ENCODE measurements at places on chromosomes 6 and 20.
A peak's percentile ranks its signal among the peaks of the same experiment; 100 is the strongest.

DNA sequence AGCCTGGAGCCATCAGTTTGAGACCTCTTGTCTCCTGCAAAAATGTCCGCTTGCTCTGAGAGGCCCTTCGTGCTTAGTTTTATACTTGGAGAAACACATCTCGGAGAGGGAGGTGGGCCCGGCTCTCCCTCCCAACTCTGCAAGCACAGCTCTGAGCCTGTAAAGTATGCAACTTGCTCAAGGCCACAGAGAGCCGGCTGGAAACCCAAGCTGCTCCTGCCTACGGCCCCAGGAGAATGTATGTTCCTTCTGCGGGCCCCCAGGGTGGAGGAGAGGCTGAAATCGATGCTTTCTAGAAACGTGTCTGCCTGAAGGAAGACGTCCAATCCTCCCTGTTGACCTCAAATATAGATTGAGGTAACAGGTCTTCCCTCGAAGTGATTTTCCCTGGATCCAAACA is 205.4 kb downstream of the PREX1 start:
- no peak for DNase-seq

- no peak for DNase-seq
Observed at GRCh38 chr20:23867152-23867776, 12.3 kb downstream of the CST5 start.

DNA sequence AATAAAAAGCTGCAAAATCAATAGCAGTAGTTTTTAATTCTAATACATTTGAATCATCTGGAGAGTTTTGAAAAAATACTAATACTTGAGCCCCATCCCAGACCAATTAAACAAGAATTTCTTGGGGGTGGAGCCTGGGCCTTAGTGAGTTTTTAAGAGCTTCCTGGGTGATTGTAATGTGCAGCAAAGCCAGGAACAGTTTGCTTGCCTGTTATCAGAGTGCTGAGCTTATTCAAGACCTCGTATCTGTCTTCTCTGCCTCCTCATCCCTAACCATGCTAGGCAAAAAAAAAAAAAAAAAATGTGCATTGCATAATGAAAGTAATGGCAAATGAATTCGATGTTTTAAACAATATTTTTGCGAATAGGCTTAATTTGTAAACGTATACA is 36.4 kb upstream of the MYB start:
- no peak for DNase-seq

DNA sequence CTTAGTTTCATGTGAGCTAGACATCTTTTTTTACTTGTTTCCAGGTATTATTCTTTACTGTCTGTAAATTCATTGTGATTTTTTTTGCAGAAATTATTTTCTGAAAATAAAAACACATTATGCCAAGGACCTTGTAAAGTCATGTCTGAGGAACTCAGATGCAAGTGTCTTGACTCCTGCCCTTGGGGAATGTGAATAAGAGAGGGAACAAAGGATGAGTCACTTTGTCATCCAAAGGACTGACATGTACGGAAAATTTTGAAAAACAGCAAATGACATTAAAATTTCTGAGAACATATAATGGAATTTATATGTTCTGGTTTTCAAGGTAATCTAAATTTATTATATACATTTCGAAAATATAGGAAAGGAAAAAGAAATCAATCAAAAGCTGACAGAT is 660.4 kb downstream of the CD109 start:
- DNase-seq, result no peak

- DNase-seq, result no peak
Observed at GRCh38 chr20:22507240-22507961, 77.0 kb downstream of the FOXA2 start.

- DNase-seq, result no peak
Observed at GRCh38 chr6:105783333-105783935, 302.7 kb upstream of the PRDM1 start.

GRCh38 chr6:151242420-151242861 is 2.7 kb downstream of the AKAP12 start:
- no peak for DNase-seq

GRCh38 chr6:6483733-6484132 is 104.8 kb upstream of the LY86 start:
- no peak for DNase-seq

DNA sequence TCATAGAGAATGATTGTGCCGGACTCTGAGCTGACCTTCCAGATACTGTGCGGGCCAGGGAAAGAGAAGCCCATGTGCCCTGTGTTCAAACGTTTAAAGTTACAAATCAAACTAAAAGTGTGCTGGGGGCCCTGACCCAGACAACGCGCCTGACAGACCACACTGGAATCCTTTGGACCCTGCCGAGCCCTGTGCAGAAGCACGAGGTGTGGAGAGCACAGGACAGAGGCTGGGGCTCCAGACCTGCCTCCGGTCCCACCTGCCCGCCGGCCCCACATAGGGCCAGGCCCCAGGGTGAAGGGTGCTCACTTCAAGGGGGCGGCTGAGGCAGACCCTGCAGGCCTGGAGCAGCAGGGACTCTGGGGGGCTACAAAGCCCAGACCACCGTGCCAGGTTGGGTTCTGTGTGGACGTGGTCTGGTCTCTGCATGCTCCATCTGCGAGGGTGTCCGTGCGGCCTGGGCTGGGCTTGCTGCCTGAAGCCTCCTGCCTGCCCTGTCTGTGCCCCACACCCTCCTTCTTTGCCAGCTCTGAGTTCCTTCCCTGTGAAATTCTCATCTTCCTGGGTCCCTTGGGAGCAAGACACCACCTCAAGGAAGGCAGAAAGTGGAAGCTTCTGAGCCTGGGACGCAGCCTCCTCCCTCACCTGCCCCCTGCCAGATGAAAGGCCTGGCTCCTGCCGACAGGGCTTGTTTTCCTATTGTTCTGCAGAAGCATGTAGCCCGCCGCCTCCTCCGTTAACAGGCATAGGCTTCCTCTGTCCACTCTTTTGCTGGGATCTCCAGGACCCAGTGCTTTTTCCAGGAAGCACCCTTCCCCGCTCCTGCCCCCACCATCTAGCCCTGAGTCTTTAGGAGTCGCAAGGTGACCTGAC is 186.2 kb downstream of the ERMARD start:
- DNase-seq, result no peak

- DNase-seq, result peak; percentile 67
Observed at GRCh38 chr20:33561692-33562601, 72.1 kb downstream of the CBFA2T2 start.

- no peak for DNase-seq
Observed at GRCh38 chr6:38272222-38272621, 367.5 kb downstream of the BTBD9 start.

DNA sequence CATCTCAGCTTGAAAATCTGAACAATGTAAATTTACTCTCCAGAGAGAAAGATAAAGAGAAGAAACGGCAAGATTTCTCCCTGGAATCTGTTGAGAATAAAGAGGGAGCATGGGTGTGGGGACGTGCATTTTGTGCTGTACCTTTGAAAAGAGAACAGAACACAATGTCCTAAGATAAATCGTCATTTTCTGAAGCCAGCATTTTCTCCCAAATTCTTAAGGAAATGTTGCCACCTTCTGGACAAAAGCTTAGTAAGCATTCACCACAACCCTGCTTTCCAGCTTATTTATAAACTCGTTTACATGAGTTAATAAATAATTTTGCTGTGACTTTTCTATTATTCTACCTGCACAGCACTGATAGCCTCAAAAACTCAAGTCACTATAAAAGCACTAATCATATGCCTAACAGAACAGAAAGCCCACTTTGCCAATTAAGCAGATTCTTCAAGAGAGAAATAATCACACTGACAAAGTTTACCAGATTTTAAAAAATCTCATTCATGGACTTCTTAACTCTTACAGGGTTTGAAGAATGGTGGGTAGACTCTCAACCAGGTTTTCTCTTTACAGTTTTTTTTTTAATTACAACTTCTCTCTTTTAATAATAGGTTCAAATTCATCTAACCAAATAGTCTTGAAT is 155.8 kb downstream of the MBOAT1 start:
- DNase-seq, result peak; percentile 40

GRCh38 chr6:143969077-143969476 is 39.0 kb downstream of the PLAGL1 start:
- DNase-seq, result no peak

DNA sequence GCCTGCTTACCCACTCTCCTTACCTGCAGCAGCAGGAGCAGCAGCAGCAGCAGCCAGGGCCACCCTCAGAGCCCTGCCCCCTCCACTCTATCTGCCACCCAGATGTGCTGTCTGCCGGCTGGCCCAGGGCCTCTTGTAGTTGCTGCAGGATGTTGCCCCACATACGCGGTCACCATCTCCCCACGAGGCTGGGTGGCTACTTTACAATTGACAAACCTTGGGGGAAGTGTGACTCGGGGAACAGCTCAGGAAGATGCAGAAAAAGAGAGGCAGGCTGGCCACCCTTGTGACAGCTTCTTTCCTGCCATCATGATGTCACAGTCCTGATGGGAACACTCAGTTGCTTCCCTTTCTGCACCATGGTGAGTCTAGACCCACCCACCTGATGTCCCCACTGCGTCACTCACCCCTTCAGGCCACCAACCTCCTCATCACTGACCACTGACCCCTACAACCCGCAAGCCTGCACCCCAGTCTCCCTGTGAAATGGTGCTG is 14.5 kb downstream of the TREM1 start:
- no peak for DNase-seq

DNA sequence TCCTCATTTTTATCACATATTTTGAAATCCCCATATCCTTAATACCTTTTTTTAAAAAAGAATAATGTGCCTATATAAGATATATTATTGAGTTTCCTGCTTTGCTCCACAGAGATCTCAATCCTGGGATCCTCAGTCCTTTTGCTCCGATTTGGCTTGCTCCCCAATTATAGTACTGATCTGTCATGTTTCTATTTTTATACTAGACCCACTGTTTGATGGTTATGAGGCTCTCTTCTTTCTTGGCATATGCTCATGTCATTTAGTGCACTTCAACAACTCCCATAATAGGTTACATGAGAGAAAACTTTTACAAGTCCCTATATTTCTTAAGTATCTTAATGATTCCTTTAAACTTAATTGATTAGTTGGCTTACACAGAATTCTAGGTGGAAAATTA is 958.5 kb upstream of the EPHA7 start:
- no peak for DNase-seq

- no peak for DNase-seq
Observed at GRCh38 chr6:130326496-130326895, 39.3 kb upstream of the TMEM200A start.

- no peak for DNase-seq
Observed at GRCh38 chr6:168093634-168094033, 14.6 kb upstream of the FRMD1 start.

DNA sequence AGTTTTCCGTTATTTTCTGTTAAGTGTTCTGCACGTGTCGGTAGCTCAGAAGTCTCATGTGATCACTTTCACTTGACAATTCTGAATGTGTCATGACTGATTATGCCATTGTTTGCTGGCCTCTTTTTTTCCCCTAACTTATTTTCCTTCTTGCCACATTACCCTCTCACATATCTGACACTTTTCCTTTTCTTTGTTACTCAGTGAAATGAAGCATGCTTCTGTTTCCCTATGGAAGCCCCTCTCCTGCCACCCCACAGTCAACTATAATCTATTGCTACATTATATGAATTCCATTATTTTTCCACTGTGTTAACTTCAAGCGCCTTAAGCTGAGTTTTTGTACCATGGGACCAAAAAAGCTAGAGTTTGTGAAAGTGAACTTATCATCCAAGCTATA is 531.6 kb upstream of the HS3ST5 start:
- no peak for DNase-seq

DNA sequence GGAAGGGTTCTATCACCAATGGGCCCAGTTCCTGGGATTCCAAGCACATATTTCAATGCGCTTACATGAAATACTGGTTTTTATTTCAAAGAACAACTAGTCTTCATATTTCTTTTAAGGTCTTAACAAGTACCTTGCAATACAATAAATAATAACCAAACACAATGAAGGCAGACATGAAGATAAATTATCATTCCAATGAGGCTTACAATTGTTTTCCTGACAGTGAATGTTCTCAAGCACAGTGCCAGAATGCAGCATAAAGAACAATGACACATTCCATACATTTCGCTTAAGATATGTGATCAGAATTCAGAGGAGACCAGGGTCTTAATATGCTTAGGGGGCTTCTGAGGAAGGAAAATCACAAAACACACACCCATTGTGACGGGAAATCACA is 26.3 kb downstream of the RAMACL start:
- DNase-seq, result no peak
